ENCODE measurements at places on chromosomes 2 and 18.

GRCh38 chr2:16277117-16277516 lies 336.8 kb downstream of the MYCN start:
- no peak for DNase-seq

- no peak for DNase-seq
These were observed 18.2 kb downstream of the GNLY start for GRCh38 chr2:85712336-85712735.

DNA sequence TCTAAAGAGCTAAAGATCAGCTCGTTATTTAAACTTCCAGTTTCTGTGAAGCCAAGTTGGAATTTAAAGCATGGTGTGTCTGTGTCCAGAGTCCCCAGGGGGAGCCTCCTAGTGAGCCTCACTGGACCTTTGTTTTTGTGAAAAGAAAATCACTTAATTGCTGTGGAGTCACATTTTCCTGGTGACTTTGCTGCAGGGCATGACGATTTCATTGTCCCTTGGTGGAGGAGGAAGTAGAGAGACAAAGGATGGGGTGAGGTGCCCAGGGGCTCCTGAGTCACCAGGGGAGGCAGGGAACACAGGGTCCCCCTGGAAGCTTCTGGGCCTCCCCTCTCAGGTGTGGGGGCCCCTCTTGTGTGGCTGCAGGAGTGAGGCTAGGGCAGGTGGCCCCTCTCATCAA lies 19.7 kb downstream of the ATP6V1C2 start:
- no peak for DNase-seq

GRCh38 chr2:75503048-75503607 lies 57.6 kb downstream of the EVA1A start:
- no peak for DNase-seq

DNA sequence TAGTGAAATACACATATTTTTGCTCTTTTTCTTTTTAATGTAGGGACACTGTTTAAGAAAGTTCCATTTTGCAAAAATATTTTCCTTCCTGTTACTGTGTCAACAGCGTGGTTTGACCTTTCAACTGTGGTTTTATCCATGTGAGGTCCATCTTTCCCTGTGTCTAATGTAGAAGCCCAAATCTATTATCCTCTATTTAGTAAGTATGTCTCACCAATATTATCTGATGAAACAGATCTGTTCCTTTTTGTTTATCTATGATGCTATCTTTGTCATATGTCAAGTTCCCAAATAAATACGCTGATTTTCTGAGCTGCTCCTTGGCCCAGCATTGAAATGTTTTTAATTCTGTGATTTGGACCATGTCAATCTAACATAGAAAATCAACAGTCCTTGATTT lies 3.5 kb upstream of the ARHGAP15 start:
- no peak for DNase-seq

DNA sequence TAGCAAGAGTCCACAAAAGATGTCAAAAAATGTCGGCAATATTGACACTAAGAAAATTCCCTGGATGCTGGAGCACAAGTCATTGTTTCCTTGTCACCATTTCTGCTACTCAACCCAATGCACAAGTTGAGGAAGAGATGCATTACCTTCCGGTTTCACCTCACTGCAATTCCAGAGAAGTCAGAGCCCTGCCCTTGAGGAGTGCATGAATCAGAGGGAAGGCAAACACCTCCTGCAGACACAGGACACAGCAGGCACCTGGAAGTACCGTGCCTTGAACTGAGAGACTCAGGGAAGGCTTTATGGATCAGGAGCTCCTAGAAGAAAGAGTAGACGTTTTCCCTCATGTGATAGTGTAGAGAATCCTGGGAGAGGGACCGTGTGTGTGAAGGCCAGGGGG lies 62.7 kb upstream of the ARL4C start:
- no peak for DNase-seq

Measured in activated naive CD8-positive, alpha-beta T cell treated with anti-CD3 and anti-CD28 coated beads, Interleukin-2, amount 50 U/mL, for 16 hours (primary cell).